Hepatic stellate cell (primary cell): ENCODE measurements at places on chromosomes 6 and 20.
A peak's percentile ranks its signal among the peaks of the same experiment; 100 is the strongest.

DNA sequence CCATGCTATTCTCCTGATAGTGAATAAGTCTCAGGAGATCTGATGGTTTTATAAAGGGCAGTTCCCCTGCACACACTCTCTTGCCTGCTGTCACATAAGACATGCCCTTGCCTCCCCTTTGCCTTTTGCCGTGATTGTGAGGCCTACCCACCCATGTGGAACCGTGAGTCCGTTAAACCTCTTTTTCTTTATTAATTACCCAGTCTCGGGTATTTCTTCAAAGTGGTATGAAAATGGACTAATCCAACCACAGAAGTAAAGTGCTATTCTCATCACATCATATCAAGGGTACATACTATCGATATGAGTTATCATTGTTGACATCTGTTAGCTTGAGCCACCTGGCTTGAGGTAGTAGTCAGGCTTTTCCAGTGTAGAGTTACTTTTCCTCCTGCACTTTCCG, 2.3 kb downstream of the MANBAL start:
- DNase-seq, result no peak

- no peak for DNase-seq
Measured at GRCh38 chr6:23350752-23351453, 775.1 kb upstream of the NRSN1 start.

DNA sequence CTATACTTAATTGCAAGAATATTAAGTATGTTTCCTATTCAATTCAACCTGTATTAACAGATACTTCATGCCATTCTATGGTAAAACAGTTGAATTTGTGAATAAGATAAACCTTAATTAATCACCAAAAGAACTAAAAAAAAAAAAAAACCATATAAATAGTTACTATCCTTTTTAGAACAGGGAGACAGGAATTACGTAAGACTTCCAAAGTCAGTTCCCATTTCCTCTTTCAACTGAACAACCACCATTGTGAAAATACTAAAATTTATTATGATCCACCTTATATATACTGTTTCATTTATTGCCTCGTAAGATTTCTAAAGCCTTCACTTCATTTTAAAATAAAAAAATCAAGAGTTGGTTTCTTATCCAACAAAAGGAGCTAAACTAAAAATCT, 9.4 kb downstream of the CCNC start:
- no peak for DNase-seq

DNA sequence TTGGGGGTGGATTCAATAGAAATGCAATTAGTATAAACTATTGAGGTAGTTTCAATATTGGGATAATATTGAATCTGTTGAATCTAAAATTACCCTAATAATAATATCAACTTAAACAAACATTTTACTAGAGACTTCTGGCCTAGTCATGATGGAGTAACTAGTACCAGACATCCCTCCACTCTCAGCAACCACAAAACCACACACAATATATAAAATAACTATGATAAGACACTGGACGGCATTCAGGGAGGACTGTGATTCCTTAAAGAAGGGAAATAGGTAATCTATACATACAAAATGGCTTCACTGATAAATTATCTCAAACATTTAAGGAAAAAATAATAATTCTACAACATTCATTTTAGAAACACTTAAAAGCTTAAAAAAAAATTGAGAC, 38.9 kb upstream of the TMEM14A start:
- DNase-seq, result no peak

GRCh38 chr6:26660000-26660361, 435 bp upstream of the ZNF322 start:
- DNase-seq, result peak; percentile 30

DNA sequence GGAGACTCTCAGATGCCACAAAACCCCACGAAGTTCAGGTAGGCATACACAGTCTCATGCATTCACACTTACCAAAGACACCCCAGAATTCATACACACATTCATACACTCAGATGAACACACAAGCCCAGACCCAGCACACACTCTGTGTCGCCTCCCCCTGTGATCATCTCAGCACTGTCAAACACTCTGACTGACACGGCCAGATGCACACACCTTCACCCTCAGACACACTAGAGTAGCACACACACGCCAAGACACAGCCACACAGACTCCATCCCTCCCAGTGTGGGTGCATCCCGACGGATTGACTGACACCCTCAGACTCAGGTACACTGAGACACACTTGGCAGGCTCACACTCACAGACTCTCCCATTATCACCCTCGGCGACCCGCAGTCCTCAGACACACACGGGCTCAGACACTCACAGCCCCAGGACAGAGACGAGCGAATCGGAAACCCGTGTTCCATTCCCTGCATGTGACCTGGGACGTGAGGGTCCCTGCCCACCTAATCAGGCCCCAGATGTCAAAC, 872 bp upstream of the RIMS4 start:
- DNase-seq, result no peak

- DNase-seq, result no peak
Measured at GRCh38 chr6:71463061-71463460, 174.4 kb downstream of the OGFRL1 start.
